Activated naive CD4-positive, alpha-beta T cell (primary cell): ENCODE measurements at places on chromosomes 7 and 10.

GRCh38 chr7:117741962-117742361 lies 131.3 kb downstream of the CTTNBP2 start:
- no peak for DNase-seq

DNA sequence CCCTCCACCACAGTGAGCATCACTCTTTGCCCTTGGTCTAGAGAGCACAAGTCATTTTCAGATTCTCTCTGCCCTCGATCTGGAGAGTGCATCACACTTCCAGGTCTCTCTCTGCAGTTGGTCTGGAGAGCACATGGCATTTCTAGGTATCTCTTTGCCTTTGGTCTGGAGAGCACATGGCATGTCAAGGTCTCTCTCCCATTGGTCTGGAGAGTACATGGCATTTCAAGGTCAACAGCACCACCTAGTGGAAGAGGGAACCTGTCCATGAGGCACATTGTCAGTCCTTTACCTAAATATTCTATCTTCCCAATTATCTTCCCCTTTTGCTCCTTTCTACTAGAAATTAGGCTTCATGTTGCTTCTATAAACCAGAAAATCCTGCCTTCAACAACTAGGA lies 1139.4 kb downstream of the XPNPEP1 start:
- DNase-seq = no peak

DNA sequence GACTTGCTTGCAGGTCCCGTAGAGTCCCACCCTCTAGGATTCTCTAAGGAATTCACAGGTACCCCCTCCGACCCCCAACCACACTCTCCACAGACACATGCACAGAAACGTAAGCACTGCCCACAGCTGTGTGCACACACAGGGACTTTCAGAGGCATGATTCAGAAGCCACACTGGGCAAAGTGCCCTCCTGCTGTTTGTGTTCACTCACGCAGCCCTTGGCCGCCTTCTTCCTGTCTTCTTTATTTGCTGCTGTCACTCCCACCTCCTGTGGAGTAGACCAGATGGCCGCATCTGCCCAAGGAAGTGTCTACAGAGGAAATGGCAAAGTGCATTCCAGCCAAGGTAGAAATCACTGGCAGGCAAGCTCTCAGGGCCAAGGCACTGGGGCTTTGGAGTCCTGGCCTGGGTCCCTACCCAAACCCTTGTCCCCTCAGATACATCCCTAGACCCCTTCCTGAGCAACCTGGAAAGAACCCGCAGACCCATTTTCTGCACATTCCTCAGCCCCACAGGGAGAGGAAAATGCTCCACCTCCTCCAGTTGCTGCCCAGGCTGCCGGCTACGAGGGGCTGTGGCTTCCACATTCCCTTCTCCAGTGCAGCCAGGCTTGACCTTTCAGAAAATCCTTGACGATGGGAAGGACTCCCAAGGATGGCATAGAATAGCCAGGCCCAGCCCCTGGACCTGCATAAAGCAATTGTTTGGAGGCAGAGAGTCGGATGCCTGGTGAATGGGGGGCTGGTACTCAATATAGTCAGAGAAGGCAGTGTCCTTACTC lies 21.6 kb upstream of the GIMAP8 start:
- DNase-seq = no peak

DNA sequence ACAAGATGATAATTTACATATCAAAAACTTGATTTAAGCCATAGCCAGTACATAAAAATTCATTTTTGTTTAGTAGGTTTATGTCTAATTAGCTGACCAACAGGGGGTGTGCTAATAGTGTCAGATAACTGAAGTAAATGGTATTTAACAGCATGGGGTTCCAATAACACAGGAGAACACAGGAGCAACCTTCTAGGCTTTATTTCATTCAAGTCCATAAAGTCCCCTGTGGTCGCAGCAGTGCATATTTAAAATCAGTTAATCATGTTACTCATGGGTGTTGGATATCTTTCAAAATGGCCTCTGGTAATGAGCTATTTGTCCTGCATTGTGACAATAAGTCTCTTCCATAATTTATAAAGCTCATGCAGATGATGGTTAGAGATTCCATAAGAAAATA lies 238.6 kb downstream of the CNTNAP2 start:
- no peak for DNase-seq

GRCh38 chr10:57341294-57341693 lies 926.4 kb downstream of the IPMK start:
- no peak for DNase-seq

DNA sequence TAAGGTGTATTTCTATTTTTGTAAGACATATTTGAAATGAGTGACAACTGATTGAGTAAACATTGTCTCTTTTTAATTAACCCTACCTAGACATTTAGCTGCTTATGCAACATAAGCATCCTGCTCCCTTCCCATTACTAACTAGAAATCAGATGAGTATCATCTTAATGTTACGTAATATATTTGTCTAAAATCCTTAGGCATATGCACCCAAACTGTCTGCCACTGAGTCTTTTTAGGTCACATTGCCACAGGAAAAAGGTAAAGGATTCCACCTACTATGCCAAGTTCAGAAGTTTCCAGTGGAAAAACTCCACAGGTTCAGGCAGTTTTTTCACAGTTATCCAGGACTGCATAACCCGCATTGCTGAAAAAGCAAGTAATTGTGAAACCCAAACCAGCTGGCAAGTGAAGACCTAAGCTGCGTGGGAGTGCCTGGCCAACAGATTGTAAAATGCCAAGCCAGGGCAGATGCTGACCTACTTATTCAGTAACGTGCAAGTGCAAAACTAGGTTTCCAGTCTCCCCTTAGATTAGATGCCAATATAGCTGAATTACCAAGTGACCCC lies 983.7 kb downstream of the GATA3 start:
- DNase-seq = no peak

GRCh38 chr7:137480824-137481365 lies 137.4 kb upstream of the PTN start:
- DNase-seq = no peak

GRCh38 chr10:100807241-100807951 lies 62.0 kb downstream of the PAX2 start:
- no peak for DNase-seq

GRCh38 chr7:101411508-101411874 lies 48.8 kb downstream of the COL26A1 start:
- DNase-seq = no peak

DNA sequence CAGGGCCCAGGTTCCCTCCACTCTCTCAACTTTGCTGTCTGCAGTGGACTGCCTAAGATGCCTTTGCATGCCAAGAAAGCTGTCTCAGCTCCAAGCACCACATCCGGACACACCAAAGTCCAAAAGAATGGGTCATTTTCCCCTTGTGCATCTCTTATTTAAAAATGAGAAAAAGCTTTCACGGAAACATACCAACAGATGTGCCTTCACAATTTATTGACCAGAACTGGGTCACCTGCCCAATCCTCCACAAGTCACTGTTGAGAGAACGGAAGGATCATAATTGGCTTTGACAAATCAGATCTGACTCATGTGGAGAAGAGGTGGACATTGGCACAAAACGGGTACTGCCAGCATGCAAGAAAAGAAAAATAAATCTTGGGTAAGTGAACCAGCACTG lies 258.3 kb downstream of the SNX13 start:
- no peak for DNase-seq

DNA sequence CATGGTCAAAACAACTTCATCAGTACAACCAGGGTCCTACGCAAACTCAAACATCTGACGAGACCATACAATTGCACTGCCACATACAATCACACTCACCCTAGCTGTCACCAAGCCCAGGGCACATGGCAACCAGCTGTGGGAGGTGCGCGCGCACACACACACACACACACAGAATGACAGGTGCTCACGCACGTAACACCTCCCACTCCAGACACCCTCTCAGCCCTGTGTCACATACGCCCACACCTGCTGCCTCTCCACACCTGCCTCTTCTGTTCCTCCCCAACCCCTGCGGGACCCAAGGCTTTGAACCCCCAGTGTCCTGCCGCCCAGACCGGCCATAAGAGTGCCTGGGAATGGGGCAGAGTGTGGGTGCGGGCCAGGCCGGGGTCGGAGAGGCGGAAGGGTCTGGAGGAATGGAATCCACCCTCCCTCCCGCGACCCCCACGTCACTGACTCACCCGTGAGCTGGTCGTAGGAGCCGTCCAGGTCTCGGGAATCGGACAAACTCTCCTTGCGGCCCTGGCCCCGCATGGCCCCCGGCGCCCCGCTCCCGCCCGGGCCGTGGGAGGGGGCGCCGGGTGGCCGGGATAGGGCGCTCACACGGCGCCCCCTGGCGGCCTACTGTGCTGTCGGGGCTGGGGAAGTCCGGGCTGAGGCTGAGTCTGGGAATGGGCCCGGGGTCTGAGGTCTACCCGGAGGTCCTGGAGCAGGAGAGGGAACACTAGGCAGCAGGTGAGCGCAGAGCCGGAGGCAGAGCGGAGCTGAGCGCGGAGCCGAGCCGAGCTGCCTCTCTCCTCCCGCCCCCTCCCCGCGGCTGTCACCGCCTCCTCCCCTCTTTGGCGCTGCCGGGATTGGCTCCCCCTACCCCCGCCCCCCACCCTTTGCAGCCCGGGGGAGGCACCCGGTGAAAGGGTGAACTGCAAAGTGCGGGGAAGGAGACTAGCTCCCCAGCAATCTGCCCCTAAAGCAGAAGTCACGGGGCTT lies at the start of gene KCNIP2:
KCNIP2 (minus strand) TSS at position 769 of the 990 bp plus-strand sequence; CDS start at position 537, 232 bp downstream.
- DNase-seq = peak; percentile 26

- DNase-seq = no peak
Observed at GRCh38 chr10:44368637-44369036, 16.3 kb downstream of the CXCL12 start.

DNA sequence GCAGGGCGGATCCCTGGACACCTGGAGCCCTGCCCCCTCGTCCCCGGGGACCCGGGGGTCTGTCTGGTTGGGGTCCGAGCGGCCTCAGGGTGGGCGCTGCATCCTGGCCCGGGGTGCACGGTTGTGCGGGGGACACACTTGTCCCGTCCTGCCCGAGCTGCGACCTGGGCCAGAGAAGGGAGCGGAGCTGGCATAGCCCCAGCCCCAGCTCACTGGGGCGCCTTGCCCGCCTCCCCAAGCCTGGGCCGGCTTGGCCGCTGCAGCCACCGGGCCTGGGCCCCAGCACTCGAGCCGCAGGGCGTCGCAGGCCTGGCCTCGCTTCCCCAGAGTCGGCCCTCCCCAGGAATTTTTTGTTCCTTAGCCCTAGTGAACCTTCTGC lies 54.5 kb downstream of the GLRX3 start:
- DNase-seq = no peak

- DNase-seq = no peak
Observed at GRCh38 chr7:142908921-142909890, 23.7 kb upstream of the TRPV6 start.

- DNase-seq = no peak
Observed at GRCh38 chr10:121070275-121071070, 219.3 kb downstream of the WDR11 start.

DNA sequence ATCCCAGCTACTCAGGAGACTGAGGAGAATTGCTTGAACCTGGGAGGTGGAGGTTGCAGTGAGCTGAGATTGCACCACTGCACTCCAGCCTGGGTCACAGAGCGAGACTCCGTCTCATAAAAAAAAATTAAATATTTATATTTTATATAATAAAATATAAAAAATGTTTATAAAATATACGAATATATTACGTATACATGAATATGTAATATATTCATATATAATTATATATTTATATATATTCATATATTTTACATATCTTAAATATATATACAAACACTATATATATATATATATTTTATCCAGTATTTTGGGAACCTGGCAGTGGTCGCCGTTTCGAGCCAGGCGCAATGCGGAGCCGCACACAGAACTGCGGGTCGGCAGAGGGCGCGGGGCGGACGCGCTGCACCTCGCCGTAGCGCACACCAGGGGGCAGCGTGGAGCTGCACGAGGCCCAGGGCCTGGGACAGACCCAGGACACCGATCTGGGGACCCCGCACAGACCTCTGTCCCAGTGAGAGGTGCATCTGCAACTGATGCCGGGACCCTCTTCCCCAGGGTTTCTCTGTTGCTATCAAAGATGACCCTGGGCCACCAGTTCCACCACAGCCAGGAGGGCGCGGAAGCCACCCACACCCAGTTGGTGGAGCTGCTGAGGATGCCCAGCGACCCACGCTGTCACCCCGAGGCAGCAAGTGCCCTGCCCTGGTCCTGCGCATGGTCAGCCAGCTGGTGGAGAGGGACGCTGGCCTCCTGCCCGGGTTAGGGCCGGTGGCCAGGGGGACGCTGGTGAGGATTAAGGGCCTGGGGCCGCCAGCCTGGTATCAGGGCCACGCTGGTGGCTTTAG lies 22.7 kb downstream of the AP5Z1 start:
- DNase-seq = no peak

GRCh38 chr10:68235111-68235510 lies 3.2 kb upstream of the ATOH7 start:
- no peak for DNase-seq

DNA sequence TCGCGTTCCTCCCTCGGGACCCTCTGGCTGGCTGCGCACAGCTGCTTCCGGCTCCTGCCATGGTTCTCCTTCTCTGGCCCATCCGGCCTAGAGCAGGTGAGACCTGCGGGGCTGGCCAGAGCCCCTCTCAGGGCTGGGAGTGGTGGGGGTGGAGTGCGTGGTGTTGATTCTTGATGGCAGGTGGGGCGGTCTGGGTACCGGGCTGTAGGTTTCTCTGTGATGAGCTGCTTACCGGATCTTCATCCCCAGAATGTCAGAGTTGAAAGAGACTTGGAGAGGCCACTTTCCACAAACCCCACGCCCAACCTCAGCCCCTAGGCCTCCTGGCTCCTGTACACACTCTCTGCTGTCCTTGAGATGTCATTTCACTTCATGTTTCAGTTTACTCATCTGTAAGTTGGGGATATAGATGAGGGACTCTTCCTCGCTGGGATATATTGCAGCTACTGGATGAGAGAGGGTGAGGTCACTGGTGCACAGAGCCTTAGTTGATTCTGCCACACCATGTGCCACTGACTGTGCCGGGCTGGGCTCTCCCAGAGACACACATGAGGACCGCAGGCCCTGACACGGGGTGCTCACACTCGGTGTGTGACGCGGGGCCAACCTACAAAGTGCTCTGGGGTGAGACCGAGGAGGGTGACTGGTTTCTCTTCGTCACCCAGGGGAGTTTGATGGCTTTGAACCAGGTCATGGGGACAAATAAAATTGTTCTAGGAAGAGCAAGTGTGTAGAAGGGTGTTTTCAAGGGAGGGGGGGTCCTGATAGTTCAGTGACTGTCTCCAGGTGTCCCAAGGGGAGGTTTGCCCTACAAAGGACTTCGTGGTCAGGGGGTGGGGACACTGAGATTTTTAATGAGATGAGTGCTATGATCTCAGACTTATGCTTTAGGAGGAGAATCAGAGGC lies 29.5 kb downstream of the ZNF775 start:
- DNase-seq = no peak

GRCh38 chr7:43533801-43534479 lies 49.0 kb upstream of the STK17A start:
- DNase-seq = no peak

- no peak for DNase-seq
Observed at GRCh38 chr10:103637927-103638557, 144.5 kb downstream of the NEURL1 start.

- no peak for DNase-seq
Observed at GRCh38 chr10:121205625-121206024, 354.5 kb downstream of the WDR11 start.

GRCh38 chr7:91054374-91054773 lies 209.9 kb upstream of the FZD1 start:
- DNase-seq = no peak

DNA sequence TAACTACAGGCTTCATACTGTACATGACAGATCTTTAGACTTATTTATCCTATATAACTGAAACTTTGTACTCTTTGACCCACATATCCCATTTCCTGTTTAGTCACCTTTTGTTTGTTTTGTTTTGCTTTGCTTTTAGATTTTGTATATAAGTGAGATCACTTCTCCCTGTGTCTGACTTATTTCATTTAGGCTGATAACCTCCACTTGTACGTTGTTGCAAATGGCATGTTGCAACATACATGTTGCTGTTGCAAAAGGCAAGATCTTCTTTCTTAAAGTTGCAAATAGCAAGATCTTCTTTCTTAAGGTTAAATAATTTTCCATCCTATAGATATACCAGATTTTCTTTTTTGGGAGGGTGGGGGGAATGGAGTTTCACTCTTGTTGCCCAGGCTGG lies 341.5 kb downstream of the OTUD1 start:
- no peak for DNase-seq
